HTR-8/SVneo (cell line): ENCODE measurements at places on chromosomes 11 and 22.

GRCh38 chr11:61356706-61357105 is 5.0 kb downstream of the CYB561A3 start:
- DNase-seq, result no peak

- no peak for DNase-seq
These were observed 44.0 kb downstream of the SMIM38 start for GRCh38 chr11:69199583-69200315.

- DNase-seq, result no peak
These were observed 89.5 kb downstream of the KCNQ1 start for GRCh38 chr11:2534134-2534956.

DNA sequence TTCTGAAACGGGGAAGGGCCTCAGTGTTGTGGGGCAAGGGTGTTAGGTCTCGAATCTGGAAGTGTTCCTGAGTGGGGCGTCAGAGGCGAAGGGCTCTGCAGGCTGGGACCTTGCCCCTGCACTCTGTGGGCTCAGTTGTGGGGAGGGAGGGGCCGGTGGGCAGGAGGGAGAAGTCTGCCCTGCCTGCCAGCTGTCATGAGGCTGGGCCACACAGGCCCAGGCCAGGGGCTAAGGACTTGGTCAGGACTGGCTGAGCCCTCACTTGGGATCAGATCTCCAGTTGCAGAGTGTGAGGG is at the start of gene CRACR2B:
Gene CRACR2B, plus strand, starts transcription at position 23 of the 296 bp plus-strand sequence. CDS start 689 bp downstream, outside the sequence.
- no peak for DNase-seq

DNA sequence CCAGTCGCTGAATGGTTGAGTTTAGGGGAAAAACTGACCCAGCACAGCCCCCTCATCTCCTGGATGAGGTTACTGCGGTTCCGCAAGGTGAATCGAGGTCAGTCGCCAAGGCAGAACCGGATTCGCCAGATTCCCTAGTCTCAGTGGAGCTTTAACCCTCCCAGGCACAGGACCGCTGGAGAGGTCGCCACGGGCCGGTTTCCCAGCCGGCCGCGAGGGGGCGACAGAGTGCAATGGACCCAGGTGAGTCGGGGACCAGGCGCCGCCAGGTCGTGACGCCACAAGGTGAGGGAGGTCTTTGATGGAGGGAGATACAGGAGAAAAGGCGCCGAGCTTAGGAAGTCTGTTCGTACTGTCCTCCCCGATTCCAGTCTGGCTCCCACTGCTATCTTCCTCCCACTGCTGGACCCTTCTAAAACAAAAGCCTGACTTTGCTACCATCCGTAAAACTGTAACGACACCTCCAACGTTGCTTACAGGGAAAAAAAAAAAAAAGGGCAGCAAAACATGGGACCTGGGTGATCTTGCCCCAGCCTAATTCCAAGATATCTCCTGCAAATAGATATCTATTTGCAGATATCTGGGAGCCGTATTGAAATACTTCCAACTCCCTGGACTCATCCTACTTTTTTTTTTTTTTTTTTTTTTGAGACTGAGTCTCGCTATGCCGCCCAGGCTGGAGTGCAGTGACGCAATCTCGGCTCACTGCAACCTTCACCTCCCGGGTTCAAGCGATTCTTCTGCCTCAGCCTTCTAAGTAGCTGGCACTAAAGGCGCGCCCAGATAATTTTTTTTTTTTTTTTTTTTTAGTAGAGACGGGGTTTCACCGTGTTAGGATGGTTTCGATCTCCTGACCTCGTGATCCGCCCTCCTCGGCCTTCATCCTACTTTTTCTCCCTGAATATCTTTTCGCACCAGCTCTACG is 1.4 kb upstream of the GGA1 start:
- DNase-seq, result peak; percentile 69

DNA sequence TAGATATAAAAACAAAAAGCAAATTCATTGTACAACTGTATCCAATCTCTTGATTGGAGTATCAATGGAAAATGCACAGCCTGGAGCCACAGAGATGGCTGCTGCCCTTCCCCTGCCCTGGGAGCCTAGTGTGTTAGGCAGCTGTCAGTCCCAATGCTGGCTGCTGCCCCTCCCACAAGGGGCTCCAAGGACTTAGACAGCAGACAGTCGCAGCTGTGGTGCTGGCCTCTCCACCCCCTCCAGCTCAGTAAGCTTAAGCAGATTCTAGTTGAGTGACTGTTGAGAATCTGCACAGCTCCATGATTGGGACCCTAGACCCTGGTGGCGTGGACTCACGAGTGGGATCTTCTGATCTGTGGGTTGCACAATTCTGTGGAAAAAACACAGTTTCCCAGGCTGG is 1511.2 kb downstream of the FAM181B start:
- DNase-seq, result no peak

- DNase-seq, result no peak
These were observed 10.4 kb upstream of the AGBL2 start for GRCh38 chr11:47725442-47726117.

GRCh38 chr22:37626144-37626543 is 13.3 kb upstream of the SH3BP1 start:
- DNase-seq, result no peak

GRCh38 chr11:33701302-33702230 is 940 bp upstream of the C11orf91 start:
- no peak for DNase-seq

- peak; percentile 44 for DNase-seq
These were observed 131.2 kb upstream of the MTMR2 start for GRCh38 chr11:96054870-96055705.

GRCh38 chr11:69374946-69375310 is 81.0 kb downstream of the MYEOV start:
- DNase-seq, result no peak

DNA sequence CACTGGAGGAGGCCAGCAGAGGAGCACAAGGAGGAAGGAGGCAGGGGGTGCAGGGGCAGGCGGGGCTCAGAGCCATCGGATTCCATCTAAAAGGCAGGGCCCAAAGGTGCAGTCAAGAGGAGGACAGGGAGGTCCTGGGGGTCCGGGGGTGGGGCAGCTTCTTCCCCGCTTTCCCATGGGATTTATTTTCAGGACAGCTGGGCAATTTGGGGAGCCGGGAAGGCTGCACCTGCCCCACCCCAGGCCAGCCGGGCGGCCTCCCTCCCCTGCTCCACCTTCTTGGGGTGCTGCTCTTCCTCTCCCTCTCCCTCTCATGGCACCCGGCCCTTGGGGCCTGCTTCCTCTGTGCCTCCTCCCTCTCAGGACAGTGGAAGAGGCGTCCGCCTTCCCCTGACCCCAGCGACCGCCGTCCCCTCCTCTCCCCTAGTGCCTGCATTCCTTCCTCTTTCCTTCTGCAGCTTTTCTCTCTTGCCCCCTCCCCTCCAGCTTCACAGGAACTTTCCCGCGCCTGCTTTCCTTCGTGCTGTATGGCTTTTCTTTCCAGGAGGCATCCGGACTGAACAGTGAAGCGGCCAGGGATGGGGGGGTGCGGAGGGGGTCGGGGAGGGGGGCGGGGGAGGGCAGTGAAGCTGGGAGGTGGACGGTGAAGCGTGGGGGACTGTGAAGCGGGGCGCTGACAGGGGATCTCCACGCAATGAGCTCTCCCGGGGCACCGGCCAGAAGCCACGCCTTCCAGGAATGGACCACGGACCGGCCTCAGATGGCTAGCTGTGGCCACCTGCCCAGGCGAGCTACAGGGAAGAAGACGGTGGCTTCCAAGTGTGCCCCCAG is 26.9 kb downstream of the APOBEC3H start:
- no peak for DNase-seq

GRCh38 chr11:112932593-112932992 is 28.6 kb upstream of the NCAM1 start:
- no peak for DNase-seq

DNA sequence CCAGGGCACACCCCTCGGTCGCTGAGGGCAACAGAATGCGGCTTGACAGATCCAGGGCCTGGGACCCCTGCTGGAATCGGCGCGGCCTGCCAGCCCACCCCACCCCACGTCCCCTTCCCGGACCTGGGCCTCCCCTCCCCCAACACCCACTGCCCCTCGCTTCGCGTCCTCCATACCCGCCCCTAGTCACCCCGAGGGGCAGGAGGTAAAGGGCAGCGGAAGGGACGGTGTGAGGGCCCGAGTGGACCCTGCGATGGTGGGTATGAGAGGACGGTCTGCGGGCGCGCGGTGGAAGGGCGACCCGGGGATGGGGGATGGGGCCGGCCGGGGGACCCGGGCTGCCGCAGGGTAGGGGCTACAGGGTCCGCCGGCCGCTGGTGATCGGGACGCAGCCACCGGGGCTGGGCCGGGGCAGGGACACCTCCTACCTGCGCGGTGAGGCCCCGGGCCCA is 311 bp downstream of the APBB1 start:
- peak; percentile 22 for DNase-seq

DNA sequence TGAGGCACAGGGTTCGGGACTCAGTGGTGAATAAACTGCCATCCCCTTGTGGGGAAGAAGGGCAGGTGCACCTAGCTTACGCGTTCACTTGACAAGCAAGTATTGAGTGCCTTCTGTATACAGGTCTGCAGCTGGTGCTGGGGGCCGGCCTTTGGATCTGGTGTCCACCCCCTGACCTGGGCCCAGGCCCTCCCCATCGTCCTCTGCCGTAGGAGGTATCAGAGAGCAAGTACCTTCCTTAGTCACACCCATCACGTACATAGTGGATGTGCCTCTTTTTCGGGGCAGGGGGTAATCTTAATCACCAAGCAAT is 53.3 kb downstream of the SMIM38 start:
- DNase-seq, result no peak

DNA sequence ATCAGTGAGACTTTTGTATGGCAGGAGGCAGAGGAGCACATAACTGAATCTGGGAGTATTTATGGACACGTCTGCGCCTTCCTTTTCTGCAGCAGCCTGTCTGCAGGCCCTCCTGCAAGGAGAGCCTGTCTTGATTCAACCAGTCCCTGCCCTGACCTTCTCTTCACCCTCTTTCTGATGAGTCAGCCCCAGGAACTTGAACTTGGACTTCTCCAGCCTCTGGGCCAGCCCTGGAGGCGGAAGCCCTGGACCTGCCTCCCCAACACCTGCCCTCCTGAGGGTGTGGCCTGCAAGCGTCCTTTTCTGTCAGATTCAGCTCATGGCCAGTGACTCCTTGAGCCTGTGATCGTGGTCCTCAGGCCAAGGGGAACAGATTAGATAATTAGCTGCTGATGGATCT is 20.0 kb downstream of the DAGLA start:
- DNase-seq, result peak; percentile 71

- DNase-seq, result peak; percentile 51
These were observed 47.1 kb downstream of the ADM start for GRCh38 chr11:10351765-10352641.

DNA sequence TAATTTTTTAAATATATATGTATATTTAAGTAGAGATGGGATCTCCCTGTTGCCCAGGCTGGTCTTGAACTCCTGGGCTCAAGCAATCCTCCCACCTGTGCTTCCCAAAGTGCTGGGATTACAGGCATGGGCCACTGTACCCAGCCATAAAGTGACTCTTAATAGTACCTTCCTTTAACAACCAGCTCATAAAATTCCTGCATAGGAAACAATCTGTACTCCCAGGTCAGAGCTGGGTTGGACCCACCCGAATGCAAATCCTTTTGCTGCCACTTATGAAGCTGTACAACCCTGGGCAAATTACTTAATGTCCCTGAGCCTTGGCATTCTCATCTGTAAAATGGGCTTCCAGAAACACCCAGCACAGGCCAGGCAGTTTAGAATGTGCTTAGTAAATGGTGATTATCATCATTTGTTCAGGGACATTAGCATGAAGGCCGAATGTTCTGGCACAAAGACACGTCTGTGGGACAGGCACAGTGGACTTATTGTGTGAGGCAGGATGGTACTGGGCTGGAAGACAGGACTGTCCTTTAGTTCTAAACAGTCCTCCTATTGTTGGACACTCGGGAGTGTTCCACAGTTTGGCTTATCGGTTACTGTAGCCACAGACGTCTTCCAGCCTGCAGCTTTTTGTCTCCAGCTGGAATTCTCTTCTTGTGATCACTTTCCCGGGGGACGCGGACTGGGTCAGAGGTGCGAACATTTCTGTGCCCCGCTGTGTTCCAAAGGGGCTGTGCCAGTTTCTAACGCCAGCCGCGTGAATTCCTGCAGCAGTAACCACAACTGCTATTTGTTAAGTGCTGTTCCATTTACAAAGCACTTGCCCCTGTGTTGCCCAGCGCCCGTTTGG is 6.0 kb downstream of the PDXP start:
- no peak for DNase-seq

- no peak for DNase-seq
These were observed 157.6 kb upstream of the BLID start for GRCh38 chr11:122273476-122274191.

GRCh38 chr22:37420686-37421467 is 6.4 kb downstream of the ELFN2 start:
- no peak for DNase-seq

GRCh38 chr22:47369020-47369419 is 606.6 kb downstream of the TBC1D22A start:
- DNase-seq, result no peak

DNA sequence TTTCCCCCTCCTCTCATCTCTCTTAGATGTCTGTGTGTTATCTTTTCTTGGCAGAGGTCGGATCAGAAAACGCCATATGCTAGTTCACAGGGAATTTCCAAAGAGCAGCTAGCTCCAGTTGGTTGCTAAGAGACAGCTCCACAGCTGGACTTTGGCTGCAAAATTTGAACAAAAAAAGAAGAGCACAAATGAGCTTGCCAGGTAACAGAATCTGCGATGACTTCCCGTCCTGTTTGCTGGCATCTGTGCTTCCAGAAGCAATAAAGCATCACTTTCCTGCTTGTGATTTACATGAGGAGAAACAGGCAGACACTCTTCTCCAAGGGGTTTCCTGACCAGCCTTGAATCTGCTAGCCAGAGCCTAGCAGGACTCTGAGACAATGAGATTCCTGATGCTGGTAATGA is 596.0 kb upstream of the B3GAT1 start:
- no peak for DNase-seq

GRCh38 chr11:2515401-2516275 is 70.8 kb downstream of the KCNQ1 start:
- DNase-seq, result no peak

DNA sequence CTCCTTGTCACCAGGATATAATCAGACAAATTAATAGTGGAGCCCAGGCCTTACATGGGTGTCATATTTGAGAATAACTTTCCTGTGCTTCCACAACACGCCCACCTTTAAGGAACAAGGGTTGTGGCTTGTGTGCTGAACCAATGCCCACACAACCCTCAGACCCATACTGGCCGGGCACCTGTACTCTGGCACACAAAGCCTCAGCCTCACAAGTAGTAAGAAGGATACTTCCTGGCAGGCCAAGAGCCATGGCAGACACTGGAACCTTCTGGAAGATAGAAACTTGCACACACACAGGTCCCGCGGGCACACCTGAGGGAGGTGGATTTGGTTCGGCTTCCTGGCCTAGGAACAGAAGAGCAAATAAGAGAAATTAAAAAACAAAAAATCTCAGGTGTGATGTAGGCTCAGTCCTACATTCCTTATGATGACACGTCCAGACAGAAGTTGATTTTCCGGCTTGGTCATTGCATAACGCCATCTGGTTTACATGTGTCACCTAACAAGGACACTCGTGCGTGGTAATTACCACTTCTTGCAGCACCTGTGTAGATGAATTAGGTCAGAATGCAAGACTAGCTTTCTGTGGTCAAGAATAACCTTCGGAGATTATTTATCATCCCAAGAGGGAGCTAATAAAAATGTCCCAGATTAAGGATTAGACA is 5.8 kb upstream of the BRD1 start:
- DNase-seq, result no peak
